ENCODE measurements at places on chromosomes 1 and 21.

DNA sequence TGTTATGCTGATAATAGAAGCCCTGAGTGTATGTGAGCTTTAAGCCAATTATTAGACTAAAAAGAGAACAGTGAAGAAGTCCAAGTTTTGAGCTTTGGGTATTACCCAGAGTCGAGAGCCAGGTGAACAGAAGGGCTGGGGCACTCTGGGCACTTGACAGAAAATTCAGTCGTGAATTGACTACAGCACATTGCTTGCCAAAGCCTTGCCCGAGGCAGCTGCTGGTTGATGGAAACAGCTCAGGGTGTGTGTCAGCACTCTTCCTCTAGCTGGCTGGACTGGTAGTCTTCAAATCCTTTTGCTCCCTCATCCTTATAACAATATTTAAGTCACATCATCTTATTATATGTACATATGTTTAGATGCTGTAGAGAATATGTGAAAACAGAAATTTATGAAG, 21.3 kb downstream of the PDE4B start:
- DNase-seq = no peak

DNA sequence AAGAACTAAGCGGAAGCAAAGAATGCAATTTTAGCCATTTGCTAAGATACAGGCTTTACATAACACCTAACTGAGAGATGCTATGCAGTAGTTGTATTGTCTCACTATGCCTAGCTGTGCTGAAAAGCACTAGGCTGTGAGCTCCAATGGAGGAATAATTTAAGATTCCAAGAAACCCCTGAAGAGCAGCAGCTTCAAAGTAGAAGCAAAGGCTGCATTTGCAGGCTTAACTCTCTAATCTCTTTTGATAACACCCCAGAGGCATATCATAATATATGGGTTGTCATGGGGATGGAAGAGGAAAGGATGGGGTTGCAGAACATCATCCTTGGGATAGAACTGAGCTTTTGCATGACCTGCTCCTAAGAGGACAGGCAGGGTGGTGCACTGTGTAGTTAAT, 102.0 kb downstream of the ERG start:
- no peak for DNase-seq

- no peak for DNase-seq
Measured at GRCh38 chr1:110672753-110673108, 2.0 kb downstream of the KCNA3 start.

DNA sequence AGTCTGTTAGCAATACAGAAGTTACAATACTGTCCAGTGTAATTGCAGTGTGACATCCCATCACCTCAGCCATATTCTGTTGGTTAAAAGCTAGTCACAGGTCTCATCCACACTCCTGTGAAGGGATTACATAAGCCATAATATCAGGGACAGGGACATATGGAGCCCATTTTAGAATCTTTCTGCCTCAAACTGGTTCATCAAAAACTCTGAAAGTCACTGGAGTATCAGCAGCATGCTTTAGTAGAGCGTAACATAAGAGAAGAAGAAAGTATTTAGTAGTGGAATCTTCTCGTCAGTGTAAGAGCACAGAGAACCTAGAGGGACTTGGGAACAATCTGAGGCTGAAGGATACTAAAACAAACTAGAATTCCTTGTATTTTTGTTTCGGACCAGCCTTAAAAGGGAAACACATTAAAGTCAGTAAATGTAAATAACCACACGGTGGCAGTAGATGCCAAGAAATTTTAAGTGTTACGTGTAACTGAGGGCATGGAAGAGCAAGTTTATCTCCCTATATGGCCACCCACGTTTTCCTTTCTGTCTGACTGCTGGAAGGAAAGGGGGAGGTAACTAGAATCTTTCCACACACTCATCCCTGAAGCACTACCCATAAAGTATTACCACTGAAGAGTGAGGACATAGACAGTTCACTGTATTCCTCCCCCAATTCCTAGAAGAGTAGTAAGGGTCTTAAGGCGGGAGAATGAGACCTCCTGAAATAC, 41.6 kb upstream of the AGL start:
- DNase-seq = peak; percentile 58

DNA sequence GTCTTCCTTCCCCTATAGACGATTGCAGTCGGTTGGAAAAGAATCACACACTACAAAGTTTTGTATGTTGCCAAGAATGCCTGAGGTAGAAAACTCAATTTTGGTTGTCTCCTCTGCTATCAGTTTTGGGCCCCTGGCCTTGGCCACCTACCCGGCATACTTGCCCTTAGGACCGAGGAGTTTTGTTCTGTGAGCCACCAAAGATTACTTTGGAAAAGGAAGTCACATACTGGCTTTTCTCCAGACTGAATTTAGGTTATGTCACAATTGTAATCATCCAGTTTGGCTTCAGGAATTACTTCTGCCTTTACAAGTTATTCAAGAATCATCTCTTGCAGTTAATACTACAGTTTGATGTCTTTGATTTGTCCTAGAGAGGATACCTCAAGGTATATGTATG, 71.4 kb downstream of the RGL1 start:
- no peak for DNase-seq

GRCh38 chr1:12697397-12697796, 18.5 kb upstream of the AADACL3 start:
- DNase-seq = no peak

- no peak for DNase-seq
Measured at GRCh38 chr1:30675761-30676160, 47.6 kb downstream of the MATN1 start.

- no peak for DNase-seq
Measured at GRCh38 chr1:180381184-180381580, 121.2 kb downstream of the ACBD6 start.

- DNase-seq = no peak
Measured at GRCh38 chr1:97489834-97490233, 431.0 kb downstream of the DPYD start.

DNA sequence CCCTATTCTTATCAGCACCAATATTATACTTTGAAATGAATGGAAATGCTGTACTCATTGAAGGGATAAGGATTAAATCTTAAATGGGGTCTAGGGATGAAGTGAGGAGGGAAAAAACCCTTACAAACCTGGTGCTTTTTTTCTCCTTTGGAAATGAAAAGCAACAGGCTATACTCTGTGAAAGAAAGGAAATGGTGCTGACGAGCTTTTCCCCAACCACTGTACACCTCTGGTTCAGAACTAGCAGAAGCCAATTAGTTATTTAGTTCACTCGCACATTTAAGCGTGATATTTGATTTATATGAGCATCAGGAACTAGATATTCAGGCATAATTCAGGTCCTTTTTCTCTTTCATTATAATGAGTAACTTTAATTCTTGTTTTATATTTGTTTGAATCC, 74.5 kb upstream of the S1PR1 start:
- DNase-seq = no peak

DNA sequence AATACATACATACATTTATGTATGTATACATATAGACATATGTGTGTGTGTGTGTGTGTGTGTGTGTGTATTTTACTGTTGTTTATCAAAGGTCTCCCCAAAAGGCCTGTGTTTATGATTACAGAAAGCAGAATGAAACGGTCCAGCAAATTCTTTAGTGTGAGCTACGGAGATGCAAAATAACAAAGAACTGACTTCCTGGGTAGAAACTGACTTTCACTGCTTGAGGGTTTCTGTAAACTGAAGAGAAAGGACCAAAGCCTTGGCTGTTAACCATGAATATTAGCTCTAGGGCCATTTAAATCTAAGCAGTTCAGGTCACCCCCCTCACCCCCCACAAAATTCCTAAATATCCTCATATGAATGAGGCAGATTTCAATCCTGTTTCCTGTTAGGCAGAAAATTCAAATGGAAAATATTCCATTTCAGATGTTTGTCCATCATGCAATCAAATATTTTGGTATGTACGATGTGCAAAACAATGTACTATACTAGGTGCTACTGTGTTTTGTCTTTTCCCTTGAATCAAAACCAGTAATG, 213.2 kb downstream of the TGFB2 start:
- DNase-seq = no peak

DNA sequence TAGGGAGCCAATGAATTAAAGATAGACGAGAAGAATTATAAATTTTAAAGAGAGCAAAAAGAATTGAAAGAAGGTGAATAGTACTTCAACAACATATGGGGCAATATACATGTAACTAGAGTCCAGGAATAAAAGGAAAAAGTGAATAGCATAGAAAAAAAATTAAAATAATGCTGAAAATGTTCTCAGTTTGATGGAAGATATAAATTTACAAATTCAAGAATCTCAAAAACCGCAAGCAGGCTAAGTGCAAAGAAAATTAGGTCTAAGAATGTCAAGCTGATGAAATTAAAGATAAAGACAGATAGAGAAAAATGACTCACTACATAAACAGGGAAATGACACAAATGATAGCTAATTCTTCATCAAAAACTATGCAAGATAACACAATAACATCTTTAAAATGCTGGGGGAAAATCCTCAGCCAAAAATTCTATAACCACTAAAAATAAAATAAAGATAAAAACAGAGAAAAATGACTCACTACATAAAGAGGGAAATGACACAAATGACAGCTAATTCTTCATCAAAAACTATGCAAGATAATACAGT, 326.3 kb downstream of the TBX15 start:
- no peak for DNase-seq

GRCh38 chr1:179026813-179027669, 1.3 kb downstream of the FAM20B start:
- DNase-seq = no peak

DNA sequence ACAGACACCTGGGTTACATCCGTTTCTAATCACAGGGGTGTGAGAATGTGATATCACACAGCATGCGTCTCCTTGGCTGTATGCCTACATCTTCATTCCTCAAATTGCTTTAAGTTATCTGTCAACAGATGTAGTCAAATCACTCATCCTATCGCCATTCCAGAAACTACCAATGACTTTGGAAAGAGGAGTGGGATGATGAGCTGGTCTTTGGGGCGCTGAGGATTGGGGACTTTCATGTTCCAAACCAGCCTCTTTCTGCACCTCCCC, 104.8 kb downstream of the NAV1 start:
- DNase-seq = no peak

DNA sequence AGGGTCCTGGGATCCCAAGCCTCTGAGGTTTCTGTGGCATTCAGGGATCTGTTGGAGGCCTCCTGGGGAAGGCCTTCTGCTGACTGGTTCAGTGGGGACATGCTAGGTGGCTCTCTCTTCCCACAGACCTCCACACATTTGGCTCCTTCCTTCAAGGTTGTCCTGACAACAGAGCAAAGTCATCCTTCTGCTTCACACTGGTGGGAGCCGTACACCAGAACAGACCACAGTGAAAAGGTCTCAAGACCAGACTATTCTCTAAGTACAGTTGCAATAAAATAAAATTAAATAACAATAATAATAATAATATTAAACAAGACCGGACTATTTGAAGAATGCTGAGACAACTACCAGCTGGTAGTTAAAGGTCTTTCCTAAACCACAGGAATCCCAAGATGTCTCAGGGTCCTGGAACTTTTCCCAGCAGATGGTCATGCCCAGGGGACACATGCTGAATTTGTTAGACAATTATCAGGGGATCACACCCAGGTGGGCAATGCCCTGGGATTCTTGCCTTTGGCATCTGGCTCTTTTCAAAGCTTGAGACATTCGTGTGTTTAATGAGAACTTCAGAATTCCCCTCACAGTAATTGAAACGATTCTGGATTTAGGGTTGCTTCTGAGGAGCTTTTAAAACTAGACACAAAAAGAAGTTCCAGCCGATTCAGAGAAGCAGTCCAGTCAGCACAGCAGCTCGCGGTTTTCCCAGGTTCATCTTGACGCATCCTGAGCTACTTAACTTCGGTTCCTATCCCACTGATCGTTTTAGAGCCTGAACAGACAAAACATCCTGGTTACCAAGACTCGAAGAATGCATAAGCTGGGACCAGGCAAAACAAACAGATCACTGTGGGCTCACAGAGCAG, 22.9 kb downstream of the HTR1D start:
- DNase-seq = no peak

DNA sequence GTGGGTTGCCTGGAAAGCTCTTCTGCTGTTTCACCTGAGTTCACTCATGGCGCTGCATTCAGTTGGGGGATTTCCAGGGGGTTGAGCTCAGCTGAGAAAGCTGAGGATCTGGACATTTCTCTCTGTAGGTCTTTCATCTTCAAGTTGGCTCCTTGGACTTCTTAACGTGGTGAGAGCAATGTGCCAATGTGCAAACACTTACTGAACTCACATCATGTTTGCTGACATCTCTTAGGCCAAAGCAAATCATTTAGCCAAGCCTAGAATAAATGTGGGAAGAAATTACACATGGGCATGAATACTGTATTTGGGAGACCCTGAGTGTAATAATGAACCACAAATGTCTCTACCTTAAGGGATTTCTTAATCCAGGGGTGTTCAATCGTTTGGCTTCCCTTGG, 42.7 kb upstream of the SLC22A15 start:
- DNase-seq = no peak

DNA sequence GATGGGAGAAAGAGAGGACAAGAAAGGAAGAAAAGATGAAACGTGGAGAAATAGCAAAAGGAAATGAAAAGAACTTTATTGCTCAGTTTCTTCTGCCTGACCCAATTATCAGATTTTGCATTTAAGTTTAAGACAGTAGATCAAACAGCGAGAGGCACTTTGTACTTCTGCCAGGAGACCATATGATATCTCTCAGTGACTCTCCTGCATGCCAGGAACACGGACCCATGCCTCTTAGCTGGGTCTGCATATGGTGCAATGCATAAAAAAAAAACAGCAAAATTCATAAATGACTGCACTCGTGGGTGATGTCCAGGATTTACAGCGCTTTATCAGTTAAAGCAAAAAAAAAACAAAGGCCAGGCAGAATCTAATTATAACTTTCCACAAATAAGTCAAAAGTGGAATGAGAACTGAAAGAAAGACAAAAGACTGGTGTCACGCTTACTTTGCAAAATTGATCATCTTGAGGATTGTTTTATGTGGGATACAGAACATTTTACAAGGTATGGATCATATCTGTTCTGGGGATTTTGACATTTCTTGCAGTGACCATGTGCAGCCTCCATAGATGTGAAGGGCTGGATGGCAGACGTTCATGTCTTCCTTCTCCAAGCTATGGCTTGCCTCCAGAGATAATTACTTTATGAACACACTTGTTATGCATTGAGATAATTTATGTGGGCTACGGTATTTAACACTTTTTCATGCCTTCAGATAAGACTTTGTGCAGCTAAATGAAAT, 79.5 kb downstream of the RUNX1 start:
- no peak for DNase-seq

DNA sequence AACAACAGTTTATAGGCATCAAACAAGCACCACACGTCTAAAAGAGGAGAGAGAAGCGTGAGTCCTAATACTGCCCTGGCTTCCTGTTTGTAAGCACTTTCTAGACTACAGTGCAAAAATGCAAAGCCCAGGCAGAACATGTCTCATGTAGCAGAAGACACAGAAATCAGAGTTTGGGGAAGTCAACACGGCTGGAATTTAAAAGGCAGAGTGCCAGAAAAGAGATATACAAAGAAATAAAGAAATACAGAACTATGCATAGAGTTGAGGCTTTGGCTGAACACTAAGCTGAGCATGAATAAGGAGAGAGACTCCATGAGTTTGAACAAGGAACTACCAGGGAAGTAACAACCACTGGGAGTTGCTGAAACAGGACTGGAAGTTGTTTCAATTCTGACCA, 566.6 kb upstream of the NR5A2 start:
- no peak for DNase-seq

- DNase-seq = peak; percentile 55
Measured at GRCh38 chr1:74689621-74690363, 16.2 kb upstream of the ERICH3 start.
